Activated T-cell treated with anti-CD3 and anti-CD28 coated beads, Interleukin-2, amount 50 U/mL, for 72 hours (primary cell): ENCODE measurements at places on chromosomes 1 and 21. TPM values are rescaled to one million over a fixed set of nuclear protein-coding genes. Genes with fewer than 3 reads are reported as not detected.

GRCh38 chr1:205547936-205548827 lies 43.7 kb downstream of the CDK18 start:
- H3K4me3 ChIP-seq, result no peak overlapping the region
- H3K27ac ChIP-seq, result no peak overlapping the region

DNA sequence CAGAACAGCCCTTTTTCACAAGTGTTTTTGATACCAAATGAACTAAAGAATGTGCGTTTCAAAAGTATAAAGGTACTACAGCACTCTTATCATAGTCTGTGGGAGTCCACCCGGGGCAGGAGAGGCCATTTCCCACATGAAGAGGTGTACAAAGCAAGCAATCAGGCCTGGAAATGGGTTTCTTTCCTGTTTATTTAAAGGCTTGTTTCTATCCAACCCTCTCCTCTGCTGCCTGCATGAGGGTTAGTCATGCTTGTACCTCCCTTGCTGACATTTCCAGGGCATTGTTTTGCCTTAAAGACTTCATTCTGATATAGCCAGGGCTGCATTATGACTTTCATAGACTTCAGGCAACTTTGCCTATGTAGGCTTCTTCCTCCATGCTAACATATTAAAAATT lies 11.6 kb downstream of the SELP start:
- DNase-seq, result no peak
- H3K4me1 ChIP-seq, result peaks cover 19% of the 10 kb centered on the region
- no peak overlapping the region for H3K4me3 ChIP-seq
- no peak overlapping the region for H3K27ac ChIP-seq
- H3K27me3 ChIP-seq, result no peaks in the 10 kb centered on the region

- H3K27ac ChIP-seq, result no peak overlapping the region
- H3K4me1 ChIP-seq, result no peaks in the 10 kb centered on the region
- H3K4me3 ChIP-seq, result no peak overlapping the region
Observed at GRCh38 chr1:232037774-232038388, 411.3 kb downstream of the DISC1 start.

DNA sequence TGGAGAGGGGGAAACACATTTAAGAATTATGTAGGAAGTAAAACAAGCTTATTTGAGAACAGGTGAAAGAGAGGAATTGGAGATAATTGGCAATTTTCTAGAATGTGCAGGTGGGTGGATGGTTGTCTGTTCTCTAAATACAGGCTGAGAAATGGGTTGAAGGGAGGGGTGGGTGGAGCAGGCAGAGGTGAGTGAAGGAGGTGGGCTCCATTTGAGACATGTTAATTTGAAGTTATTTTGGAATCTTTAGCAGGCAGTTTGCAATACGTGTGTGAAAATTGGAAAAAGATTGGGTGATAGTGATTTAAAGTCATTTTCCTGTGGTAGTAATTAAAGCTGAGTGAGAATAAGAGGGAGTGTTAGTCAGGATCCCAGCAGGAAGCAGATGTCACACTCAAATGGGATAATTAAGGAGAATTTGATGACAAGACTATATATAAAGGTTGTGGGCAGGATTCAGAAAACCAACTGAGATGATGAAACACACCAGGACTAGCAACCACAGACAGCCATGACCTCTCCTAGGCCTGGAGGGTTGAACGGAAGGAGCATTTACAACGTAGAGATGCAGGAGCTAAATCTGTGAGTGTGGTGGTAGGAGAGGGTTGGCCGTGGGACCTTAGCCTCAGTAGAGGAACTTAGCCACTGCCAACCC lies 40.6 kb downstream of the CHRM3 start:
- H3K4me1 ChIP-seq, result no peaks in the 10 kb centered on the region
- no peaks in the 10 kb centered on the region for H3K27me3 ChIP-seq
- H3K4me3 ChIP-seq, result no peak overlapping the region
- no peaks in the 10 kb centered on the region for H3K36me3 ChIP-seq

GRCh38 chr1:167922611-167923074 lies 8.7 kb upstream of the ADCY10 start:
- H3K27ac ChIP-seq, result no peak overlapping the region
- peaks cover 5% of the 10 kb centered on the region for H3K36me3 ChIP-seq
- H3K4me3 ChIP-seq, result no peak overlapping the region
- H3K27me3 ChIP-seq, result no peaks in the 10 kb centered on the region
- DNase-seq, result no peak
- H3K4me1 ChIP-seq, result peaks cover 5% of the 10 kb centered on the region

DNA sequence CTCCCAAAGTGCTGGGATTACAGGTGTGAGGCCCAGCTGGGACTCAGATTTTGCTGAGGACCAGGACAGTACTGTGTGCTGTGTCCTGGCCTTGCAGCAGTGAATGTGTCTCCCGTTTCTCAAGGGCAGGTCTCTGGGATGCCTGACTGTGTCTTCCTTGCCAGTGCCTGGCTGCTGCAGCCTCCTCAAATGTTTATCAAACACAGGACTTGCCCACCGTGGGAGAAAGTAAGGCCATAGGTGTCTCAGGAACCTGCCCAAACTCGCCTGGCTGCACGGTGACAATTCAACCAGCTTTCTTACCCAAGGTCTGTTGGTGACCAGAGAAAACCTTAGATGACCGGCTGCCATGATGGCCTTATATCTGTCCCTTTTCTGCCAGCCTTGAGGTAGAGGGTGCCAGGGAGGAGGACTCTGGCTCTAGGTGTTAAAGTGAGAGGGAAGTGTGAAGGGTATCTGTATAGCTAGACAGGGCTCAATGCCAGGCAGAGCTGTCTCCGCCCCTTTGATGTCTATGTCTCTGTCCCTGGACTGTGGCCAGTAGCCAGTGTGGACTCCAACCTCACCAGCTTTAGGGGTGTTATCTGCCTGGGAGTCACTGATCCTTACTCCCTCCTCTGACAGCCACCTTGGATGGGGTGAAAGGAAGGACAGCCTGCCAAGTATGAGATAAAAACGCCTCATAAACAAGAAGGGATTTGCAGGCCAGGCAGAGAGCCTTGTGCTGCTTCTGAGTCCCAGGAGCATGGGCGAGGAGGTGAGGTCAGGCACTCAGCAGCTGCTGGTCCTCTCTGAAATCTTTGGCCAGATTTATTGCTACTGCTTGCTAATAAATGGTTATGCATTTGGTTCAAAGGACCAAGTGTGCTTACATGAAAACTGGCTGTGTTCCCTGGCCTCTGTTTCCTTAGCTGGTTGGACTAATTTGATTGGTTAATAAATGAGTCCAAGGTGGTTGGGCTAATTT lies 22.3 kb downstream of the IL6R start:
- no peaks in the 10 kb centered on the region for H3K27me3 ChIP-seq
- H3K4me1 ChIP-seq, result peaks cover 55% of the 10 kb centered on the region
- no peak overlapping the region for H3K4me3 ChIP-seq

GRCh38 chr1:65459397-65459768 lies 38.9 kb downstream of the LEPR start:
- H3K4me1 ChIP-seq, result peaks cover 15% of the 10 kb centered on the region
- H3K27ac ChIP-seq, result no peak overlapping the region
- DNase-seq, result no peak
- H3K27me3 ChIP-seq, result no peaks in the 10 kb centered on the region
- H3K36me3 ChIP-seq, result peaks cover 7% of the 10 kb centered on the region

- H3K36me3 ChIP-seq, result no peaks in the 10 kb centered on the region
- H3K4me3 ChIP-seq, result no peak overlapping the region
- H3K27me3 ChIP-seq, result no peaks in the 10 kb centered on the region
Observed at GRCh38 chr21:22363504-22363903, 1365.3 kb downstream of the NCAM2 start.

- H3K27me3 ChIP-seq, result peaks cover 15% of the 10 kb centered on the region
- no peaks in the 10 kb centered on the region for H3K4me1 ChIP-seq
- no peak overlapping the region for H3K4me3 ChIP-seq
- no peak overlapping the region for H3K27ac ChIP-seq
- no peak for DNase-seq
- no peaks in the 10 kb centered on the region for H3K36me3 ChIP-seq
Observed at GRCh38 chr1:221868593-221869303, 126.9 kb upstream of the DUSP10 start.

DNA sequence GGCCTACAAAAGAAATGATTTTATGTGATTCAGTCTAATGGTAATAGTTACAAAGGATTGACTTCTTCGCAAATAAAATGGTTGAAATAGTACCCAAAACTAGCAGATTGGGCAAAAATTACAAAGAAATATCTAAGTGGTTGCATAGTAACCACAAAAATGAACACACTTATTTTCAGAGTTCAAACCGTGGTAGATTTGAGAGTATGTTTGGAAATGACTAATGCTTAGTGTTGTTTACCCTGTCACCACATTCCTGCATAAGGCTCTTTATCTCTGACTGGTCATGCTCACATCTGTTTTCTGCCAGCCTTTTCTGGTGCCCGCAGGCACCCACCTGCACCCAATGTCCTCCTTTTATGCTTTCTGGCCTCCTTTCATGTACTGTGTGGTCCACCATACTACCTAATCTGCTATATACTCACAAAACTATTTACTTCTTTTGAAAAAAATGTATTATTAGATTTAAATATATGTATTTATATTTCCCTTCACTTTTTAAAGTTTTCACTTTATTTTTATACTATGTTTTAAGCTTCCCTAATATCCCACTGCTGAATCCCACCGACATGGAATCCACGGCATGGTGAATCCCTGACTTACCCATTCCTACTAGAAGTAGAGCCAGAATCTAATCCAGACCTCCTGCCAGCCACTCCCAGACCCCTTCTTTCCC lies 30.3 kb downstream of the PTPRC start:
- peak overlapping the region; percentile 97 for H3K27ac ChIP-seq
- H3K27me3 ChIP-seq, result no peaks in the 10 kb centered on the region
- H3K4me3 ChIP-seq, result peak overlapping the region; percentile 78
- DNase-seq, result peak; percentile 60
- peaks cover 44% of the 10 kb centered on the region for H3K36me3 ChIP-seq

DNA sequence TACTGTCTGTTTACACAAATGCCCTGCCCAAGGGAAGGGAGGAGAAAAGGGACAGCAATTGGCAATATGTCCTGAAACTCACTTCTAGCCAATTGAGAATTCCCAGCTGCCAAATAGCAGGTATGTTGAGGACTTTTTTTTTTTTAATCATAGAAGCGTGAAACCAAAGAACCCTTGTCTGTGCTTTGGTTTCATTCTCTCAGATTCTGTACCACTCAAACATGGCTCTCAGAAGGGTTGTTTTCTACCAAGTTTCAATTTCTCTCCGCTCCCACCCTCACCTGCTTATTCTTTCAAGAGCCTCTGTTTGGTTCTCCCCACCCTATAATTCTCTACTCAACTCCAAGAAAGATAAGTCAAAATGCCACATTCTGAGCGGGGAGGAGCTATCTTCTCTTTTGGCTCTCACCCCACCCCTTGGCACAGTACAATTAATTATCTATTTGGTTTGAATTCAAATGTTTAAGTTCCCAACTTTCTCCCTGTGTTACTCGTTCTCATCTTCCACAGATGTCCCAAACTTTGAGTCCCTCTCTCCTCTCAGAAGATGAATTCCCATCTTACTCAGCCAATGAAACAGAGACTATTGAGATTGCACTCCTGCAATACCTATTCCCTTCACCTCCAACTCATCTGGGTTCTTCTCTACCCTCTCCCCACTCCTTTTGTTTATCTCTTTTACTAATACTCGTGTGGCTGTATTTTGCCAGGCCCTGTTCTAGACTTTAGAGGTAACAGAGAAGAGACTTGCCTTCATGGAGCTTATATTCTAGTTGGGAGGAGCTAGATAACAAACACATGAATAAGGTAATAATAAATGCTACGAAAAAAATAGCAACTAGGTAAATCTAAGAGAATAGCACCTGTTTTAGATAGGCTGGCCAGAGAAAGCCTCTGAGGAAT lies 3.9 kb upstream of the TP53BP2 start:
- peaks cover 9% of the 10 kb centered on the region for H3K27me3 ChIP-seq
- H3K36me3 ChIP-seq, result peaks cover 5% of the 10 kb centered on the region
- H3K27ac ChIP-seq, result no peak overlapping the region
- no peak overlapping the region for H3K4me3 ChIP-seq

GRCh38 chr21:39518847-39519210 lies 67.1 kb downstream of the SH3BGR start:
- H3K36me3 ChIP-seq, result no peaks in the 10 kb centered on the region
- DNase-seq, result no peak
- H3K27ac ChIP-seq, result no peak overlapping the region
- H3K4me3 ChIP-seq, result no peak overlapping the region
- H3K27me3 ChIP-seq, result no peaks in the 10 kb centered on the region

DNA sequence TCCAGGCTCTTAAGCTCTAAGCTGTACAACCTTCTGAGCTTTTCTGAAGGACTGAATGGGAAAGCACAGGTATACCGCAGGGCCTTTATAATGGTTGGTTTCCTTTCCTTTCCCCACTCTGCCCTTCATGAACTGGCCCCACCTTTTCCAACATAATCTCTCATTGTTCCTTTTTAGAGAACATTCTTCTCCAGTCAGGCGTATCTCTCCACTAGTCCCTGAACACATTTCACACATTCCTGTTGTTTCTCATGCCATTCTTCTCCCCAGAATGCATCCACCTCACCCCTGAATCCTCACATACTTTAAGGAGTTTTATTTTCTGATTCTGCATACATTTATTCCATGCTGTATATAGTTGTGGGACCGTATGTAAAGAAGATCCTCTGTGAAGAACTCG lies 41.3 kb downstream of the PGM1 start:
- H3K4me1 ChIP-seq, result peaks cover 11% of the 10 kb centered on the region
- H3K27ac ChIP-seq, result no peak overlapping the region
- DNase-seq, result no peak
- no peak overlapping the region for H3K4me3 ChIP-seq
- H3K36me3 ChIP-seq, result peaks cover 20% of the 10 kb centered on the region

GRCh38 chr1:94863297-94863911 lies 43.2 kb downstream of the SLC44A3 start:
- H3K27ac ChIP-seq, result no peak overlapping the region
- peaks cover 6% of the 10 kb centered on the region for H3K27me3 ChIP-seq
- no peak overlapping the region for H3K4me3 ChIP-seq
- DNase-seq, result no peak
- H3K4me1 ChIP-seq, result no peaks in the 10 kb centered on the region
- H3K36me3 ChIP-seq, result no peaks in the 10 kb centered on the region

DNA sequence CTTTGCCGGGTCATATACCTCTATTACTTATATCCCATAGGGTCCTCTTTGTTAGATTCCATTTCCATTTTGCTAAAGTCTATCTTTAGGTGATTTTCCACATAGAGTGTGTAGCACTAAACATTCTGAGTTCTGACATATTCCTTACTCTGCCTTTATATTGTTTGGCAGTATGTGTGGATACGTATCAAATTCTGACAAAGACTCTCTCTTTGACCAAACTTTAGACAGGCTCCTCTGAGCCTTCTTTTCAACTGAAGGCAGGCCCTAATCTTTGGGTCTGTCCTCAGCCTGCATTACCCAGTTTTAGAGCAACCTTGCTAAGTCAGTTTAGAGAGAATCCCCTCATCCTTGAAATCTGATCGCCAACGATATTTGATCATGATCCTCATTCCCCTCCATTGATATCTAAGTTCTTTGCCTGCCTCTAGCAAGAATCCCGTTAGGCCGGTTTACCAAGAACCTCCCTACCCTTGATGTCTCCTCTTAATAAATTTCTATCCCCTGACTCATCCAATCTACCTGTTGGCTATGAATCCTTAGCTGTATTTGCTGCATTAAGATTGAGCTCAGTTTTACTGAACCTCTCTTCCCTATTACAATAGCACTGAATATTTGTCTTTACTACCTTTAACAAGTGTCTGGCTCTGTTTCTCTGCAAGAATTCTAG lies 10.4 kb upstream of the PPT1 start:
- no peak overlapping the region for H3K27ac ChIP-seq
- H3K4me1 ChIP-seq, result peaks cover 6% of the 10 kb centered on the region
- no peak overlapping the region for H3K4me3 ChIP-seq

PLA2G2F gene
- total RNA-seq, result not detected

ETV3L gene
- total RNA-seq, result not detected

LEMD1 gene
- not detected for total RNA-seq

SLAMF6 gene
- 41.6 TPM for total RNA-seq

OR6K2 gene
- total RNA-seq, result not detected

LAMC2 gene
- total RNA-seq, result not detected
